Panc1 (cell line): ENCODE measurements at places on chromosomes 7 and 10. TPM values are rescaled to one million over a fixed set of nuclear protein-coding genes. Genes with fewer than 3 reads are reported as not detected.

OR13A1 gene
- total RNA-seq, result not detected

SMKR1 gene
- total RNA-seq, result 1.4 TPM

DNA sequence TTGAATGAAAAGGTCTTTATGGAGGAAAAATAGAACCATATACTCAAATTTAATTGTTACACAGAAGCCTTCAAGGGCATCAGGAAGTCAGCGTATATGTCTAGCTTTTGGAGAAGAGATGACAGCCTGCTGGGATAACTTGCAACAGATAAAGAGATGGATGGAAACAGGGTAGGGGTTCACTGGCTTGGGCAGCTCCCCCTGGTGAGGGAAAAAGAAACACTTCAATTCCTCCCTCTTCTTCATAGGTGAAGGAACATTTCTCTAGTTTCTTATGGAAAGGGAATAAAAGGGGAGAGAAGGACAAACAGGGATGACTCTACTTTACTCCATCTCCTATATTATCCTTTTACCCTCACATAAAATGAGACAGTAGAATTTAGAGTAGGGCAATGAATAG is 635.7 kb downstream of the PHTF2 start:
- no peak overlapping the region for H3K4me3 ChIP-seq
- DNase-seq, result no peak
- no peaks in the 10 kb centered on the region for H3K36me3 ChIP-seq
- no peak overlapping the region for H3K27ac ChIP-seq

DNA sequence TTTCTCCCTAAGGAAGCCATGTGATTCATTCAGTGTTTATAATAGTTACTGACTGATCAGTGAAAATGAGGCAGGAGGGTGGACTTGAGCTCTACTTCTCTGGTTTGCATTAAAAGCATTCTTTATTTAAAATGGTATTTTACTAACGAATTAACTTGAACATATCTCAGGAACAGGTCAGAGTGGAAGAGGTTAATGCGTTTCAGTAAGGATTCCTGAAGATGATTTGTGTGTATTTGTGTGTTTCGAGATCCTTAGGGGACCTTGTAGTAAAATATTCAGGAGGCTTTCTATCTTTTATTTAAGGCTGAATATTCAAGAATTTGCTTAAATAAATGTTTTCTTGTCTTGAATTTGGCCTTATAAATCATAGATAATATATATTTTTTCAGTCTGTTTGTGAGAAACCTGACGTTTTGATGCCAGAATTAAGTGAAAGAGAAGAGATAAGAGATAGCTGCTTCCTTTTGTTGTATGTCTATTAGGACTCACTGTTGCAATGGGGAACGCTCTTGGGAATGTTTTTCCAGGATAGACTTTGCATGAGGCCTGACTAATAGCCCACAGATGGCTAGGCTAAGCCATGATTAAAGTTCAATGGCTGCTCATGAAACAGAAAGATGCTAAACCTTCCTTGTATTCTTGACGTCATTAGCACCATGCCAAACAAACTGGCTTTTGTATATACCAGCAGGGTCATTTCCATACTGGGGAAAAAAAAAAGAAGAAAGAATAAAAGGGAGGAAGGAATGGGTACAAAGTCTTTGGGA is 93.8 kb upstream of the MTPN start:
- no peaks in the 10 kb centered on the region for H3K4me1 ChIP-seq
- no peaks in the 10 kb centered on the region for H3K27me3 ChIP-seq
- no peaks in the 10 kb centered on the region for H3K36me3 ChIP-seq
- DNase-seq, result no peak
- no peak overlapping the region for H3K4me3 ChIP-seq

- DNase-seq, result no peak
- no peak overlapping the region for H3K4me3 ChIP-seq
- H3K27me3 ChIP-seq, result no peaks in the 10 kb centered on the region
- H3K27ac ChIP-seq, result peak overlapping the region; percentile 25
- H3K4me1 ChIP-seq, result peaks cover 10% of the 10 kb centered on the region
- H3K36me3 ChIP-seq, result no peaks in the 10 kb centered on the region
Measured at GRCh38 chr10:71899665-71900412, 48.8 kb upstream of the PSAP start.
